ENCODE measurements at places on chromosomes 2 and 18.

GRCh38 chr2:62760555-62760954 lies 55.0 kb downstream of the EHBP1 start:
- DNase-seq = peak; percentile 60

GRCh38 chr18:47557160-47557559 lies 305.7 kb upstream of the SKOR2 start:
- DNase-seq = no peak

- peak; percentile 2 for DNase-seq
Observed at GRCh38 chr2:29573612-29574011, 347.8 kb downstream of the ALK start.

DNA sequence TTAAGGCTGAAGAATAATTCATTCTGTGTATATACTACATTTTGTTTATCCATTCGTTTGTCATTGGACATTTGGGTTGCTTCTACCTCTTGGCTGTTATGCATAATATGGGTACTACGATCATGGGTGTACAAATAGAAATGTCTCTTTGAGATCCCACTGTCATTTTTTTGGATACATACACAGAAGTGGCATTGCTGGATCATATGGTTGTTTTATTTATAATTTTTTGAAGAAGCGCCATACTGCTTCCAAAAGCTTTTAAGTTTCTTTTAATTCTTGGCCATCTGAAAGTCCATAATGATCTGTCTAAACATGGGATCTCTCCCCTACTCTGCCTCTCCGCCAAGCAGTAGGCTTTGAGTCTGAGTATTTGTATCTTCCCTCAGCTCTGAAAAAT lies 18.6 kb downstream of the PPM1B start:
- DNase-seq = no peak

GRCh38 chr2:24707143-24707542 lies 86.0 kb downstream of the PTRHD1 start:
- no peak for DNase-seq

Data from LHCN-M2 (cell line).